ENCODE measurements at places on chromosomes 2 and 18.
A peak's percentile ranks its signal among the peaks of the same experiment; 100 is the strongest.

GRCh38 chr2:113141451-113141850 lies 14.1 kb downstream of the IL1RN start:
- DNase-seq: no peak

DNA sequence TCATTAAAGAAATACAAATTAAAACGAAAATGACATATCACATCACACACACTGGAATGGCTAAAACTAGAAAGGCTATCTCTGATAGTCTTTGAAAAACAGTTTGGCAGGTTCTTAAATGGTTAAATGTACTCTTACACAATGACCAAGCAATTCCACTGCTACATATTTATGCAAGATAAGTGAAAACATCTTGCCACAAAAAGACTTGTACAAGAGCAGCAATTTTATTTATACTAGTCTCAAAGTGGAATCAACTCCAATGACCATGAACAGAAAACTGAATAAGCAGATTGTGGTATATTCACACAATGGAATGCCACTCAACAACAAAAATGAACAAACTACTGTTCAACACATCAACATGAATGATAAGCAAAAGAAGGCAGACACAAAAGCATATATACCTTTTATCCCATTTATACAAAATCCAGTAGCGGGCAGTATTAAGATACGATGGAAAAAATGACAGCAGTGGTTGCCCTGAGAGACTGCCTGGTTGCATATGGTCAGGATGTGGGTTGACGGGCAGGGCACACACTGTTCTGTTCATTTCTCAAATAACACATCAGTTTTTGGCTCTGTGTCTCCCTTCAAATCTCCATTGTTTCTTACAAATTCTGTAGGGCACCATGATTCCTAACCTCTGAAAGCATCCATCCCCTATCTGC lies 25.4 kb downstream of the SP100 start:
- no peak for DNase-seq

- no peak for DNase-seq
Measured at GRCh38 chr2:197144183-197144582, 166.4 kb downstream of the ANKRD44 start.

DNA sequence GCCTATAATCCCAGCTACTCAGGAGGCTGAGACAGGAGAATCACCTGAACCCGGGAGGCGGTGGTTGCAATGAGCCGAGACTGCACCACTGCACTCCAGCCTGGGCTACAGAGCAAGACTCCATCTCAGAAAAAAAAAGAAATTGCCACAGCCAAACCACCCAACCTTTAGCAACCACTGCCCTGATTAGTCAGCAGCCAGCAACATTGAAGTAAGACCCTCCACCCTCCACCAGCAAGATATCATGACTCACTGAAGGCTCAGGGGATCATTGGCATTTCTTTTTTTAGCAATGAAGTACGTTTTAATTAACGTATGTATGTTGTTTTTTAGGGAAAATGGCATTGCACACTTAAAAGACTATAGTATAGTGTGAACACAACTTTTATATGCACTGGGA lies 349.1 kb upstream of the ACVR2A start:
- no peak for DNase-seq

- DNase-seq: no peak
Measured at GRCh38 chr2:25651782-25652455, 21.5 kb downstream of the DTNB start.

DNA sequence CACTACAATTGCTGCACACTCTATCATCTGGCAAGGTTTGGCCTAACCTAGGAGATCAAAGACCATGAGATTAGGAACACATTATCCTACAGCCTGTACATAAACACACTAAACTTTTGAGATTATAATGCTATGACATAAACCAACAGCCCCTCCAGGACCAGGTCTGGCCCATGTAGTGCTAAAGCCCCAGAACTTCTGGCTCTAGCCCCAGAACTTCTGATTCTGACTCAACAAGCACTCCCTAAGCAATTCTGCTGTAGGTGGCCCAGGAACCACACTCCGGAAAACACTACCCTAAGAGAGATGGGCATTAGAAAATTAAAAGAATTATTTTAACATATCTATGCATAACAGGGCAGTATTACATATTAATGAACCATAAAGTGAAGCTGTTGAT lies 369.5 kb upstream of the LYPD1 start:
- no peak for DNase-seq

DNA sequence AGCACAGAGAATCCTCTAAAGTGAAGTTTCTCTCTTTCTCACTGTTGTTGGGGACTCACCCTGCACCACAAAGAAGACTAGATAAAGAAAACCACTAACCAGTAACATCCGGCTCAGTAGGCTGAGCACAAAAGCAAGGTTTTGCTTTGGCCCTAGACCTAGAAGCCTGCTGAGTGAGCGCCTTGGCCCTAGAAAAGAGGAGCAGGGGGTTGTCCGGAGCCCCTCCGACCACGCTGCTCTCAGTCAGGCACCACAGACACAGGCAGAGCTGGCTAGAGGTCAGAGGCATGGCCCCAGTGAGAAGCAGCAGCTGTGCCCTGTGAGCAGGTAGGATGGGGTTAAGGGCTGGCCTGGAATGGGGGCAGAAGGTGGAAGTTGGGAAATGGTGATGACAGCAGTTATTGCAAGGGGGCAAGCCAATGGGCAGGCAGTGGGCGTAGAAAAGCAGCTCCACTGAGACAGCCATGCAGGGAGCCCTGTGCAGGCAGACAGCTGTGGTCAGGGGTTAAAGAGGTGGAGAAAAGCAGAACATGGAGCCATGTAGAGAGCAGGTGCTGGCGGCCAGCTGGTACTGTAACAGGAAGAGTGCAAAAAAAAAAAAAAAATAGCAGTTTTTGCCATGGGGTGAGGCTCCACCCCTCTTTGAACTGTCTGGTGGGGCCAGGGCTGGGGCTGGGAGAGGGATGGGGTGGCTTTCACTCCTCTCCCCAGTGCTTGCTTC lies 36.9 kb upstream of the SLC14A1 start:
- DNase-seq: no peak

GRCh38 chr2:201794294-201794693 lies 12.0 kb upstream of the CDK15 start:
- no peak for DNase-seq

- no peak for DNase-seq
Measured at GRCh38 chr18:46080156-46080555, 8.1 kb upstream of the PSTPIP2 start.

GRCh38 chr2:174327021-174327840 lies 7.5 kb upstream of the SP9 start:
- no peak for DNase-seq

DNA sequence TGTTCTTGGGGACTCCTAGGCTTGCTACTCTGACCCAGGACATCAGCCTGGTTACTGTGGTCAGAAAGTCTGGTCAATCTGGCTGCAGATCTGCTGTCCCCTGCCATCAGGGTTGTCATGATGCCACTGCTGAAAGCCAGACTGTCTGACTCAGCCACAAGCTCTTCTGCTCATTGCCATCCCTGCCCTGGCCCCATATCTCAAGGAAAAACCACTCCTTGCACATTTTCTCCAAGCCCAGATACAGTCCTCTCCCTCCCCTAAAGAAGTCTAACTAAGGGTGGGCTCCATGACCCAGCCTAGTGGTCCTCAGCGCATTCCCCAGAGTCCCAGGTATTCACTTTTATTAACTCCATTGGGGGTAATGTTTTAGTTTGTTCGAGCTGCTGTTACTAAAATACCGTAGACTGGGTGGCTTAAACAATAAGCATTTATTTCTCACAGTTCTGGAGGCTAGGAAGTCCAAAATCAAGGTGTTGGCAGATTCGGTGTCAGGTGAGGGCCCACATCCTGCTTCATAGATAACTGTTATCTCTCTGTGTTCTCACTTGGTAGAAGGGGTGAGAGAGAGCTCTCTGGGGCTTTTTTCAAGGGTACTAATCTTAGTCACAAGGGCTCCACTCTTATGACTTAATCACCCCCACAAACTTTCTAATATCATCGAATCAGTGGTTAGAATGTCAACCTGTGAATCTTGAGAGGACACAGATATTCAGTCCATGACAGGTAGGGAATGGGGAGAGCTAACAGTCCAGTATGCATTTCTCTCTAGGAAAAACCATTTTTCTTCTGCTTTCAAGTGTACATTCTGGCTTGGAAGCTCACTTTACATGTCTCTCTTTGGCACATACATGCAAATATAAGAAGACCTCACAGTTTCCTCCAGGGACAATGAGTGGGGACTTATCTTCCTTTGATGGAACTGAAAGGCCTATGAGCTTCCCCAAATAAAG lies 94.8 kb upstream of the CXCR4 start:
- DNase-seq: no peak

GRCh38 chr2:182914852-182915251 lies 48.4 kb upstream of the FRZB start:
- DNase-seq: no peak

DNA sequence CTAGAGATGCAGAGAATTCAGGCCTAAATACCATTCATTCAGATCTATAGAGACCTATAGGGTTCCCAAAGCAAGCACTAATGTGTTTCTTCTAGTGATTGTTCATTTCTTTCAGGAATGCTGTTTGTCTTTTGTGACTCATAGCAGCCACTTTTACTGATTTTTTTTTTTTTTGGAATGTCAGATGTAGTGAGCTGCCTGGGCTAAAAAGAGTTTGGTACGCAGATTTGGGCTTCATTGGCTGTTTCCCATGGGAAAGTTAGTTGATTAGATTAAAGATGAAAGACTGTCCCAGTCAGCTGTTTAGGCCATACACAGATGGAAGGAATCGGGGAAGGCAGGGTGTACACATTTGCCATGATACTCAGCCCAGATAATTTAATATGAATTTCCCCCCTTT lies 87.6 kb downstream of the CDC42EP3 start:
- DNase-seq: no peak

GRCh38 chr2:134689315-134689714 lies 29.5 kb downstream of the TMEM163 start:
- no peak for DNase-seq

DNA sequence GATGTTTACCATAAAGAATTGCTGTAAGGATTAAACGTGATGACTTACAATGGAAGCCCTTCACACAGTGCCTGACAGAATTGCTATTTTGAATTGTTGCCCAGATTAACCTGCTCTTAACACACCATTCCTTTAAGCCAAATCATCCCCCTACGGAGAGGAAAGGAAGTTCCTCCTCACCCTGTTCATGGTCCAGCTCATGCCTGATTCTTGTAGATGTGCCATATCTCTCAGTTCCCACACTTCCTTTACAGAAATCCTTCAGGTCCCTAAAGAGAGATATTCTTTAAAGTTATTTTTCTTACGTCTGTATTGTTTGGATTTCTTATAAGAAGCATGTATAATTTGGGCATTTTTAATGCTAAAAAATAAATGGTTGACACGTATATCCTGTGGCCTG lies 127.5 kb upstream of the DAPL1 start:
- no peak for DNase-seq

GRCh38 chr18:36680042-36680441 lies 148.8 kb downstream of the TPGS2 start:
- DNase-seq: no peak

GRCh38 chr2:113173542-113174375 lies at the start of gene PSD4:
Gene PSD4, plus strand, starts transcription at chr2:113173971. Its CDS starts 8,486 bp downstream, at chr2:113182457.
- DNase-seq: peak; percentile 53

GRCh38 chr2:156526950-156527636 lies 90.9 kb downstream of the GPD2 start:
- DNase-seq: no peak

DNA sequence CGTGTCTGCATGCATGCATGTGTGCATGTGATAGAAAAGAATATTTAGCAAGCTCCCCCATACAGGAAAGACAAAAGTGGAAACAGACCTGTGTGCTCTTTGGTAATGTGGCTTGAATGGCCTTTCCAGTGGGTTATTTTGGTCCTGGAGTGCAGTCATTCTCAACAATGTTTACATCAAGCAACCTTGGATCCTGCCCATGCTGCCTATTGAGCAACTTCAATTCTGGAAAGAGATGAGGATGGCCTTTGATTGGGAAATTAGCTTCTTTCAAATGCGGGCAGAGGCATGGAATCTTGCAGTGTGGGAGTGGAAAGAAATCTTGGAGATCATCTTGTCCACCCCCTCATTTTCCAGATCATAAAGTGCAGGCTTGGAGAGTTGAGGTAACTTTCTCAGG lies 87.2 kb upstream of the SMAD2 start:
- no peak for DNase-seq

DNA sequence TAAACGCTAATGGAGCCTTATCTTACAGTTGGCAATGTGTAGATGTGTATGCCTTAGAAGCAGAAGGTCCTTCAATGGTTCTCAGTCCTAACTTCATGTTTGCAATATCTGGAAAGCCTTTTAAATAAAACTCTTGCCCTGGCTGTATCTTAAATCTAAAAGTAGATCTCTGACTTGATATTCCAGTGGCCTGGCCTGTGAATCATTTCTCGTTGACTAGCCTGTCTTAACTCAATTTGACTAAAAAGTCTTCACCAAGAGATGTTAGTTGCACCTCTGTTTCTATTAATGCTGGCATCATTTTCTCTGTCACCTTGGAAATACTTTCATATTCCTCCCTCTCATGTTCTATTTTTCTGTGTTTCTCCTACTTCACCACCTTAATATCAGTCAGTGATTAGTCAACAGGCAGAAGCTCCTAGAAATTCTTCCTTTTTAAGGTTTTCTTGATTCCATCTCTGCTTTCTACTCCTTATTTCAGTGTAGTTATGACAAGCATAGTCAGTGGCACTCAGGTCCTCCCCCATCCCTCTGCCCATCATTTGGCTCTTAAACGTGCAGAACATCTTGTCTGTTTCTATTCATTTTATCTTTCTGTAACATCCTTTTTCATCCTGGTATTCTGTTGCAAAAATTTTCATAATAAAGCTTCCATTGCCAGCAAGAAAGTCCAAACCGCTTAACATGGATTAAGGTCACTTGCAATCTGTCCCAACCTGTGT lies 4.3 kb downstream of the ITGAV start:
- no peak for DNase-seq

- no peak for DNase-seq
Measured at GRCh38 chr18:23069481-23069880, 65.8 kb upstream of the CABLES1 start.

GRCh38 chr2:227774011-227774624 lies 28.4 kb downstream of the SCYGR8 start:
- DNase-seq: no peak

DNA sequence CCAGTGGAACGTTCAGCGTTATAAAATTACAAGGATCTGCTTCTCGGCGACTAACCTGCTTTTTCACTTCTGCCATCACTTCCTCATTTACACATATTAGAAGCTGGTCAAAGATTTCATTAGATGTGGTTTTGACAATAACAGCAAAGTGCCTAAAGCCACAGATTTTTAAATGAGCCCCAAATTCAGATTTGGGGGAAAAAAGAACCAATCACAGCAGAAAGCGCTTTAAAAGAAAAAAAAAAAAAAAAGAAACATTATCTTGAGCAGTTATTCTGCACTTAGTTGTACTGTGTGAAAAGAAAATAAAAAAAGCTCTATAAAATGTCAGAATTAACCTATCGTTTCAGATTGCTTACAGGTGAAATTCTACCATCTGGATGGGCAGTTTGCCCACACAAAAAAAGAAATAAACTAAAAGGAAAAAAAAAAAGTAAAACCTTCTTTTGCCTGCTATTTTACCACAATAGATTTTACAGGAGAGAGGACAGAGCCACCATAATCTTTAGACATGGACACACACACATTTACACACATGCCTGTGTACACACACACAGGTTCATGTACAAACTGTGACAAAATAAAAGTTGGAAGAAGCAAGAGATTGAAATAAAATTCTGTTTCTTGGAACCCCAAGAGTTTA lies 167.2 kb downstream of the TCF4 start:
- no peak for DNase-seq

Data from hippocampal formation (tissue), 2 donors.